ENCODE measurements at places on chromosomes 2 and 18.

DNA sequence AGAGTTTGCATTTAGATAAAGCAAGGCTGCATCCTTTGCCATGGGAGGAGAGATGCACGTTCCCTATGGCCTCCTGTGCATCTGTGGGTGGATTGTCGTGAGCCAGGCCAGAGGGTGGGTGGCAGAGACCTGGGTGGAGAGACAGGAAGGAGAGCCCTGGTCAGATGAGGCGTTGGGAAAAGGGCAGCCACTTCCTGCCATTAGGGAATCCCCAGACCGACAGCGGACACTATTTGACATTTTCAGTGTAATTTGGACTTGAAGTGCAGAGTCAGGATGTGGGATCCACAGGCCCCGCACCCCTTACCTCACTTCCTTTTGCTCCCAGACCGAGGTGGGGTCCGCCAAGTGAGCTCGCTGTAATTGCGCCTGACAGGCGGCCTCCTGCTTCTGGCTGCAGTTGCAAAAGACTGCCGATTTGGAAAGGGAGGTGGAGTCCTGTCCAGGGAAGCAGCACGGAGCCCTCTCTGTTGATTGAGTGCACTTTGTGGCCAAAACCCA lies 150.0 kb downstream of the DYSF start:
- DNase-seq: no peak

- DNase-seq: no peak
These were observed 150.2 kb downstream of the PARD3B start for GRCh38 chr2:204695506-204695905.

GRCh38 chr2:3522961-3523421 lies 3.7 kb upstream of the ADI1 start:
- DNase-seq: no peak

- DNase-seq: no peak
These were observed 151.8 kb upstream of the UNC80 start for GRCh38 chr2:209619782-209620181.

- DNase-seq: no peak
These were observed 651.2 kb downstream of the DCC start for GRCh38 chr18:52991246-52991645.
